A549 treated with CpdA at 1 μM for 4 hours (cell line): ENCODE measurements at places on chromosomes 6 and 20. TPM values are rescaled to one million over a fixed set of nuclear protein-coding genes. Genes with fewer than 3 reads are reported as not detected.

The TCF15 gene
- not detected in 5 replicates for total RNA-seq

The GABRR1 gene
- not detected in 5 replicates for total RNA-seq

The CD24 gene
- 219 to 281 TPM (median 241 TPM) in 5 replicates for total RNA-seq

The COL12A1 gene
- 4.6 to 7.0 TPM (median 5.2 TPM) in 5 replicates for total RNA-seq

The LY6G6D gene
- not detected in 5 replicates for total RNA-seq

The BTBD3 gene
- 15.3 to 18.2 TPM (median 16.7 TPM) in 5 replicates for total RNA-seq
